T-helper 22 cell (primary cell): ENCODE measurements at places on chromosomes 4 and X.

DNA sequence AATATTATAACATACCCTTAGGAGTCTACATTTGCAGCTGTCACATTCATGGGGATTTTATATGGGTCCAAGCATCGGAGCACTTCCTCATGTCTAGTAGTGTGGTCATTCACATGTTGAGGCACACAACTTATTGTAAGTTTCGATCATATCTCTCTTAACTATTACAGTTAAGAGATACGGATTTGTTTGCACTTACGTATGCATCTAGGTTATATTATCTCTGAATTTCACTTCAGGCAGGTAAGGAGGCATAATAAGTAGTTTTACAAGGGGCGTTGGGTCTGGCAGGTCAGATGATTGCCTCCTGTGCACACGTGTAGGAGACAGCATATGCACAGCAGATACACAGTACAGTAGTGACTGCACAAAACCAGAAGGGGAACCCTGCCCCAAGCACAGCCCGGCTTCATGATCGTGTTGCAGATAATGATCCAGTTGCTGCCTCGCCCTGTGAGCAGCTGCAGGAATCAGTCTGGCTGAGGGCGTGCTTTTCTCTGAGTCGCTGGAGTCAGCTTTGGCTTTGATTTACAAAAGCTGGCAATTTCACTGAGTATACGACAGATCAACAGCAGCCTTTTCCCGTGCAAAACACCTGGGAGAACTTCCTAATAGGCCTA is 302.9 kb upstream of the GATB start:
- DNase-seq, result peak; percentile 22

- no peak for DNase-seq
These were observed 35.4 kb downstream of the NAT8L start for GRCh38 chr4:2094545-2094944.

DNA sequence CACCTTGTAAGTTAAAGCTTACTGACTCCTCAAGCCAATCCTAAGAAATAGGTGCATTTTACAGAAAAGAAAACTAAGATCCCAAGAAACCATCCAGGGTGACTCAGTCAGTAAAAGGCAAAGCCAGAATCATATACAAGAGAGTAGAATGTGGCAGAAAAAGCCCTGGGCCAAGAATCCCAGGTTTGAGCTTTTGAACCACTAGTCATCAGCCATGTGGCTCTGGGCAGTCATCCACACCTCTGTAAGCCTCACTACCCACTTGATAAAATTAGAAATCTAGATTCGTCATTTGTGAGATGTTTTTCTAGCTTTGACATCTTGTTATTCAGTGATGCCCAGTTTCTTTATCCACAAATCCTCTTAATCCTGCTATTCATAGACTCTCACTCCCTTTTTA is 122.2 kb upstream of the PDE5A start:
- no peak for DNase-seq

DNA sequence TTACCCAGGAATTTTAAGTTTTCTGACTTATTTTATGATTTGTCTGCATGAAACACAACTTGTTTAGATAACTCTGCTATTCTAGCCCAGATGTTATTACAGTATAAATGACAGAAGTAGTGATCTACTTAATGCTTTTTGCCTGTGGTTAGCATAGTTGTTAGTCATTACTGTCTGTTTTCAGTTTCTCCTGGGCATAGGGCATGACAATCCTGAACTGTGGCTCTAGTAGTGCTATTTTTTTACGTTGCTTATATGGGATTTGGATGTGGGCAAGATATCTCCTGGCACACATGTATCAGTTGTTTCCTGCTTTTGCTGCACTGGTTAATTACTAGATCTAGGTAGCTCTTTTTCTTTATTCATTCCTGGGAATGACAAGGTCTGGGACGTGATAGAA is 1005.8 kb downstream of the PCDH18 start:
- DNase-seq, result no peak

DNA sequence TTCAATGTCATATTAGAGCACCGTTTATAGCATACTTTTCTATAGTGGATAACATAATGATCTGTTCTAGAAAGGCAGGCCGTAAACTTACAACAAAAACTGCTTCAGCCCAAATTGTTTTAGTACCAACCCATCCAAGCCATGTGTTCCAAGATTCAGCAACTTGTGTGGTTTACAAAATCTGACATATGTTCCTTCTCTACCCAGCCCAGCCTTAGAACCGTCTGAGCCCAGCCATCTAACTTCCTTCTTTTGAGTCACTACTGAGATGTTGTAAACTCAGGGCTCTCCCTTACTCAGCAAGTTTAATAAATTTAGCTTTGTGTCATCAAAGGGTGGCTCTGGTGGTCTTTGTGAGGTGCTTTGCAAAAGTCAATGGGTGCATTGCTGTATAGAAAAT is 32.4 kb upstream of the REPS2 start:
- DNase-seq, result no peak

DNA sequence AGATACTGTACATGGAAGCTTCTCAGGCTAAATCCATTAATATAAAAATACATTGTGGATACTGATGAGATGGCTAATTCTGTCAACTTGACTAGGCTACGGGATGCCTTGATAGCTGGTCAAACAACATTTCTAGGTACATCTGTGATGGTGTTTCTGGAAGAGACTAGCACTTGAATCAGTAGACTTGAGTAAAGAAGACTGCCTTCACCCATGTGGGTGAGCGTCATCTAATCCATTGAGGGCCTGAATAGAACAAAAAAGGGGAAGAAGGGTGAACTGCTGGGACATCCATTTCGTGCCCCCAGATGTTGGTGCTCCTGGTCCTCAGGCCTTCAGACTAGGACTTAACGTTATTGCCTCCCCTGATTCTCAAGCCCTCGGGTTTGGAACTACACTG is 3.7 kb upstream of the SRP72 start:
- no peak for DNase-seq

DNA sequence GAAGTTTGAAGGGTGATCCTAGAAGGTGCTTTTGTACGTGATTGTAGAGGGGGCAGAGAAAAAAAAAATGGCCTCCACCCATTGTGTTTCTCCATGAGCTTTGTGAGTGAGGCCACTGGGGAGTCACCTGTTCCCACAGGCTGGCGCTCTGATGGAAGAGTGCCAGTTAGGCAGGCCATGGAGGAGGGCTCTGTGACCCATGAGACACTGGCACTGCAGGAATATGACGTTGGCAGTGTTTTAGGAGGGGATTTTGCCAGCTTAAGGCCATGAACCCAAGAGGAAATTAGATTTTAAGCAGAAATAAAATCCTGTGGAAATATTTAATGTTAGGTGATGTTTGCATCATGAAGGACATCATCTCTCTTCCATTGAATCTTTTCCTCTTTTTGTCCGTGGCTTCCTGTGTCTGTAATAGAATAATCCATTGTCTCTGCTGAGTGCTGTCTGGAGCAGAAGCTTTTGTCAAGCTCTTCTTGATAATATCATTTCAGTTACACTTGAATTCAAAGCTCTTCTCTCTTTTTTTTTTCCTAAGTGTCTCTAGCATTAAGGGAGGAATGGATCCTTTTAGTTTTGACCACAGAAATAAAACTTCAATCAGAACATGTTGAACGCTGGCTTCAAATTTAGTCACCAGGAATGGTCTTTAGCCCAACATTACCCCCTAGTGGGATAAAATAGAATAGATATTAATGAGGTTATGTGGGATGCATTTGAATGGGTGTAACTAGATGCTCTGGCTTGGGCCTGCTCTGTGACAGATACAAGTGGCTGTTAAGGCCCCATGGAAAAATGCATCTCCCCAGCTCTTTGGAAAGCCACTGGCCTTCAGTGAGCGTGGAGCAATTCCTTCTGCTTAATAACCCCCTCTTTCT is 41.0 kb upstream of the UCP1 start:
- DNase-seq, result no peak

DNA sequence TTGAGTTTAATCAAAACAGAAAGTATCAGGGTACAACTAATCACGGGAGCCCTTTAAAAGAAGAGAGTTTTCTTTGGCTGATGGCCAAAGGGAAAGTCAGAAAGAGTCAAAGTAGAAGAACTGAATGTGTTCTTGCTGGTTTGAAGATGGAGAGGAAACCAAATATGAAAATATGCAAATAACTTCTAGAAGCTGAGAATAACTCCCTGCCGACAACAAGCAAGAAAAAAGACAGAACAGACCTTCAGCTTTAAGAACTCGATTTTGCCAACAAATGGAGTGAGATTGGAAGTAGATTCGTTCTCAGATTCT is 903.8 kb downstream of the STIM2 start:
- no peak for DNase-seq

DNA sequence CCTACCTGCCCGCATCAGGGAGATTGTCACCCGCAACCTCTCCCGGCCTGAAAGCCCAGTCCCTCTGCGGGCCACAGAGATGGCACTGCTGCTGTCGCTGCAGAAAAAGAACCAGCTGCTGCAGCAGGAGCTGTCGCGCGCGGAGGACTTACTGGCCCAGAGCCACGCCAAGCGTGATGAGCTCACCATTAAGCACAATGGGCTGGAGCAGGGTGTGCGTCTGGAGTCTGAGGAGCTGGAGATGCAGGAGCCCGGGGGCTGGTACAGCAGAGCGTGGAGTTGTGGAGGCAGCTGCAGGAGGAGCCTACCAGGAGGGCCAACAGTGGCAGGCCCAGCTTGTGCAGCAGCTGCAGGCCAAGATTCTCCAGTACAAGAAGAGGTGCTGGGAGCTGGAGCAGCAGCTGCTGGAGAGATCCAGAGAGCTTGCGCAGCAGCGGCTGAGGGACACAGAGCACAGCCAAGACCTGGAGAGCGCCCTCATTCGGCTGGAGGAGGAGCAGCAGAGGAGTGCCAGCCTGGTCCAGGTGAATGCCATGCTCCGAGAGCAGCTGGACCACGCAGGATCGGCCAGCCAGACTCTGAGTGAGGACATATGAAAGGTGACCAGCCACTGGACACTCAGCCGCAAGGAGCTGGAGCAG is 11.3 kb downstream of the SMIM10L2A start:
- no peak for DNase-seq

GRCh38 chrX:17710871-17711301 is 26.4 kb upstream of the SCML1 start:
- no peak for DNase-seq

GRCh38 chrX:134374294-134374693 is 85.7 kb upstream of the HPRT1 start:
- no peak for DNase-seq

DNA sequence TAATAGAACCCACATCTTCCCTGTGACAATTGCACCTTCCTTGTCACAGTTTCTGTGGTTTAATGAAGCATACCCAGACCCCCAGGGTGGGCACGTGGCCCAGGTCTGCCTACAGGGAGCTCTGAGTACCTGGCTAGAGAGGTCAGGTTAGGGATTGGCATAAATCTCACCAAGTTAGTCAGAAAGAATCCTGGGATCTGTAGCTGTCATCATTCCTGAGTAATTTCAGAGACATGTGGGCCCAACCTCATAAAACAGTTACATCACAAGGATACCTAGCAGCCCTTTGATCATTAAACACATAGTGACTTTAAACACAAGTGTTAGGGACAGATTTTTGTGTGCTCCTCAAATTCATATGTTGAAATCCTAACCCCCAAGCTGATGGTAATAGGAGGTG is 123.0 kb downstream of the KDR start:
- DNase-seq, result no peak
